A549 treated with AZD2906 at 1 μM for 4 hours (cell line): ENCODE measurements at places on chromosomes 2 and 18. TPM values are rescaled to one million over a fixed set of nuclear protein-coding genes. Genes with fewer than 3 reads are reported as not detected.

The IHH gene
- 0.28 to 0.88 TPM (median 0.74 TPM) in 5 replicates for total RNA-seq

The CHRNA1 gene
- total RNA-seq = not detected in 5 replicates

The DYNAP gene
- total RNA-seq = not detected in 5 replicates

The L3MBTL4 gene
- 0.02 to 0.05 TPM in 2 of 5 replicates, not detected in the others for total RNA-seq

The ZEB2 gene
- 6.2 to 11.3 TPM (median 8.6 TPM) in 5 replicates for total RNA-seq

The TMEM182 gene
- total RNA-seq = 3.2 to 5.6 TPM (median 4.1 TPM) in 5 replicates

The TMEM37 gene
- 2.1 to 2.8 TPM (median 2.6 TPM) in 5 replicates for total RNA-seq
